Temporal lobe (tissue), 4 donors: ENCODE measurements at places on chromosomes 11 and 22. TPM values are rescaled to one million over a fixed set of nuclear protein-coding genes. Genes with fewer than 3 reads are reported as not detected.

Gene SYT12
- 0.98 TPM for total RNA-seq

Gene NPAS4
- 10.1 TPM for total RNA-seq

Gene HEPN1
- total RNA-seq, result not detected

Gene RIC3
- 23.1 TPM for total RNA-seq

Gene TMEM258
- total RNA-seq, result 17.2 TPM

Gene TMEM191C
- 3.2 TPM for total RNA-seq

Gene SLC22A8
- total RNA-seq, result 2.2 TPM
